ENCODE measurements at places on chromosomes 16 and 17.

GRCh38 chr16:87484487-87485331 lies 8.1 kb downstream of the ZCCHC14 start:
- no peak for DNase-seq

GRCh38 chr16:17273142-17273561 lies 197.6 kb downstream of the XYLT1 start:
- no peak for DNase-seq

DNA sequence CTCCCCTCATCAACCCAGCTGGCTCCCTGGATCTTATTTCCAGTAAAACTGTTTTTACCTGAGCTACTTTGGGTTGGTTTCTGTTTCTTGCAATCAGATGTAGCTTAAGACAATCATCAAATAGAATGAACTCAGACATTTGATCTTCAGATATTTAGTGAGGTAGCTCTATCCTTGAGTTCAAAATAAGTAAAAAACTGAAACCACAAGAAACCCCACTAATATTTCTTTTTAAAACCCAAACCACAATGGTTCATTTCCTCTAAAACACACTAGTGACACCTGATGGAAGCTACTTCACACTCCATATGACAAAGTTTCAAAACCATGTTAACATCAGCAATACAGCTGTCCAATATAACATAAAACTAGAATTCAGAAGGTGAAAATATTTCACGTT lies 37.8 kb downstream of the CACNG1 start:
- no peak for DNase-seq

DNA sequence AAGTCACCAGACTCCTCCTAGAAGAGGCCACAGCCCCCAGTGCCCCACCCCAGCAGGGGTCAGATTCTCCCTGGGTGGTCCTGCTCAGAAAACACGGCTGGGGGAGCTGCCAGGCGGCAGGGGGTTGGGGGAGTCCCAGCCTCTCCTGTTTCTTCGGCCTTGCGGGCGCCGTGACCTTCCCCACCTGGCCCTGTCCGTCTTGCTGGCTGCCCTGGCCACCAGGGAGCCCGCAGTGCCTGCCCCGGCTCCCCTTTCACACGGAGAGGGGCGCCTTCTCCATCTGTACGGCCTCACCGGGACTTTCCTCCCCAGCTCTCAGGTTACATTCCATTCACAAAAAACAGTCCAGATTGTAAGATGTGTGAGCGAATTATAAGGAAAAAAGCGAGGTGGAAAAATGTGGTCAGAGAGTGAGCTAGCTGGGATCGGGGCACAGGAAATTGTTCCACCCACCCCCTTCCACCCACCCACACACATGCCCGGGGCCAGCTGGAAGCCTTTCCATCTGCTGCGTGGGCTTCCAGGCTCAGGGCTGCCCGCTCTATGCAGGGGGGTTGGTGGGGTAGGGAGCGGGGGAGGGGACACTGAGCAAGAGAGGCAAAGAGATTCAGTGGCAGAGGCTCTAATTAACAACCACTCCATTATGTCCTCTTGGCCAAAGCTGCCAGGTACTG lies 14.6 kb upstream of the CIBAR2 start:
- peak; percentile 51 for DNase-seq

DNA sequence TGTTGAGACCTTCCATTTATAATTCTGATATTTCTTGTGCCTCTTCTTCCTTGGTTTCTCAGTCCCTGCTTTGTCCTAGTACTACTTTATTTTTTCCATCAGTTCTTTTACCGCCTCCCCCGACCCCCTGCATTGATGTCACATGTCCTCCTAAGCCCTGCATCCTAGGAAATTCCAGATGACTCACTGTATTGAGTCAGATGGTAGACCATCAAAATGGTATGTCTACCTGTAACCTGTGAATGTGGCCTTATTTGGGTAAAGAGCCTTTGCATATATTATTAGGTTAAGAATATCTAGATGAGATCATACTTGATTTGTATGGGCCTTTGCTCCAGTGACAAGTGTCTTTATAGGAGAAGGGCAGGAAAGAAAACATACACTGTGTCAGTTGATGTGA lies 515.3 kb upstream of the CA10 start:
- DNase-seq = no peak

DNA sequence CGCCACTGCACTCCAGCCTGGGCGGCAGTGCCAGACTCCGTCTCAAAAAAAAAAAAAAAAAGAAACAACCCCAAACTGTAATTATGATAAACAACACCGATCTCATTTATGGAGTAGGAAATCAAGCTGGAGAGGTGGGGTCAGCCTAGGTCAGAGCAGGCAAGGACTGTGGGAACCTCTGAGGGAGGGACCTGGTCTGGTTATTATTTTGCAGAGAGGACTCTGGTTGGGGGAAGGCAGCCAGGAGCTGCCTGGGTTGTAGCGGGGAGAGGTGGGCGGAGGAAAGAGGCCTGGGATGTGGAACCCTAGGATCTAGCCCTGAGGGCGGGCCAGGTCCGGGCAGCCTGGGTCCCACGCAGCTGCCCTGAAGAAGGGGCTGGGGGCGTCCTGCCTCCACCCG lies 10.9 kb upstream of the HS3ST6 start:
- no peak for DNase-seq

GRCh38 chr16:68529931-68530701 lies 9.0 kb upstream of the ZFP90 start:
- peak; percentile 66 for DNase-seq

GRCh38 chr16:56894331-56894917 lies 29.4 kb downstream of the SLC12A3 start:
- DNase-seq = no peak

DNA sequence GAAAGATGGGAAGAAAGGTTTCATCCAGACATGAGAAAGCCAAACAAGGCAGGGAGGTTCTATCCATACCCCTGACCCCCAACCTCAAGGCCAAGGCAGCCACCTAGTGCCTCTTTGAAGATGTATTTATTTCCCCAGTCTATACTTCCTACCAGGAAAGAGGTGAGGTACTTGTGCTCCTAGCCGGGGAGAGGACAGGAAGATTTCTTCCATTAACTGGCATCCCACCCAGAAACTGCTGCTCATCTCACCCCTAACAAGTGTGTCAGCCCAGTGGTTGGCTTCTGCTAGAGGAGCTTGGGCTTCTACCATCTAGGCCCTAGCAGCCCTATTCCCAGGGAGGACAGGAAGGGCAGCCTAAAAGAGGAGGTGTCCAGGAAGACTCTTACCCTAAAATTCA lies 8.9 kb downstream of the COPZ2 start:
- DNase-seq = no peak

DNA sequence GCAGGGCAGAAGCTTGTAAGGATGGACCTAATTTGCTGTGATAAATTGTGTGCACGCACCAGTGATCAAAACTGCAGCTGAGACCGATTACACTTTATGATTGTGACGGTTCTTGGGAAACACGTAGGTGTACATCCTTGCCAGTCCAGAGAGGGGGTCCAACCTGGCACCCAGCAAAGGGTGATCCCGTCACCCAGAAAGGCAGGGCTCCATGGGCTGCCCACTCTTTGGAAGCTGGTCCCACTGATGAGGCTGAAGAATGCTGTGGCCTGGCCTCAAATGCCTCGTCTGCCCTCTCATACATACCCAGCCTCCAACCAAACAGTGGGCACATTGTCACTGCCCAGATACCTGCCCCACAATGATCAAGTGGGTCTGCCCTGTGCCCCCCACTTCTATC lies 132.0 kb downstream of the C16orf78 start:
- no peak for DNase-seq

- DNase-seq = no peak
Measured at GRCh38 chr16:85101956-85102630, 10.2 kb downstream of the CIBAR2 start.

DNA sequence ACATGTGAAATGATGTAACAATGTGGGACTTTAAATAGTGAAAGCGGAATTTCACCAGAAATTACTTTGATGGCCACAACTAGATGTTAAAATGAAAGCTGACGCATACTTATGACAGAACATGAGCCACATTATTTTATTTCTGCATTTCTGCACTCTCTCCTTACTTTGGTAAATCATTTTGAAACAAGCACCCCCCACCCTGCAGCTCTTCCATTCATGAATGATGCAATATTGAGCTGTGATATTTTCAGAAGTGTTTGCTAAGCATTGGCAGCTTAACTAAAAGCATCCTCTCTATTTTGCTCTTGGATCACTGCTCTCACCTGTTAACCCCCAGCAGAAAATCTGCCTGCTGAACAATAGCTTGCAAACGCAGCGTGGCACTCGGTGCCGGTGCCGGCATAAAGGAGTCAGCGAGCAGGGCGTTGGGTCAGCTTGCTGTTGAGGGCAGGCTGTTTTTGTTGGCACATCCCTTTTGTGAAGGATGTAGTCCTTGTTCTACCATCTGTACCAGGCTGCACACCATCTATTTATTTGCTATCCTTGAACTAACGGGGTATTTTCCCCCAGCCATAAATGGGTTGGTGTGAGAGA lies 30.8 kb upstream of the CBLN1 start:
- peak; percentile 1 for DNase-seq

- no peak for DNase-seq
Measured at GRCh38 chr17:57092171-57092570, 7.1 kb downstream of the AKAP1 start.

GRCh38 chr17:71846561-71847110 lies 274.2 kb upstream of the SOX9 start:
- no peak for DNase-seq

DNA sequence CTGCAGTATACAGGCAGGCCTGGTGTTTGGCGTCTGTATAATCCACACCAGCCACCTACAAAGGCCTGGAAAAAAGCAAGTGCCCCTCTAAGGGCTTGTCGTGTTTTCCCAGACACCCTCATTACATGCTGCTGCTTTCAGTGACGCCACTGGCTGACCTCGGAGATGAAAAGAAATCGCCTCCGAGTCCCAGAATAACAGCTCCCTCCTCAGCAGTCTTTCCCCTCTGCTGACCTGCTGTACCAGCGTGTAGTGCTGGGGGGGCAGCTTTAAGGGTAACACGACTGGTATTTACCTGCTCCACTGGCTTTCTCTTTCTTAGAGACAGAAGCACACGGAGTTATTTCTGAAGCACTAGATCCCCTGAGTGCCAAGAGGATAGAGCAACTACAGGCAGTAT lies 296.8 kb downstream of the GRIN2A start:
- peak; percentile 15 for DNase-seq

DNA sequence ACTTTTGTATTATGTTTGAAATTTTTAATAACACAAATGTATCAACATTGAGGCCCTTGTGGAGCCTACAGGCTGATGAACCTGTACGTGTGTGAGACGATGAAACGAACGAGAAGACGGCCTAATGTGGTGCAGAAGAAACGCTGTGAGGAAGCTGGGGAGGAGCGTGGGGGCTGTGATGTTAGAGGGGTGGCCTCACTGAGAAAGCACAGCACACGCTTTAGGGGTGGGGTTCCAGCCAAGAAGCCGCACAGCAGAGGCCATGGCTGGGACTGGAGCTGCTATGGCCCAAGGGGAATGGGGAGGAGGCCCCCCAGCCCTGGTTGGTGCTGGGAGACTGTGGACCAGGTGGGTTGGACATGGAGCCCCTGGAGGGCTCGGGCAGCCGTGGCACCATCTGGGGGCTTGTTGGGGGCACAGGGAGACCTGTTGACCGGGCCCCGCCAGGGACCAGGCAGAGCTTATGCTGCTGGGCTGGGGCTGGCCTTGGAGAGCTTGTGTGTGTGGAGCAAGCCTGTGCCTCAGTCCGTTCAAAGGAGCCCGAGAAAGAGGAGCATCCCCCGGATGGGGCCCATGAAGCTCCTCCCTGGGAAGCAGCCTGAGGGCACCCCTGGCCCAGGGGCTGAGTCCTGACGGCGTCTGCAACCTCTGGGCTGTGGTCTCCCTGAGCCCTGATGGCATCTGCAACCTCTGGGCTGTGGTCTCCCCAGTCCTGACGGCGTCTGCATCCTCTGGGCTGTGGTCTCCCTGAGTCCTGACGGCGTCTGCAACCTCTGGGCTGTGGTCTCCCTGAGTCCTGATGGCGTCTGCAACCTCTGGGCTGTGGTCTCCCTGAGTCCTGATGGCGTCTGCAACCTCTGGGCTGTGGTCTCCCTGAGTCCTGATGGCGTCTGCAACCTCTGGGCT lies 44.7 kb downstream of the METRNL start:
- DNase-seq = no peak

- no peak for DNase-seq
Measured at GRCh38 chr17:57601143-57601735, 143.9 kb downstream of the CCDC182 start.

DNA sequence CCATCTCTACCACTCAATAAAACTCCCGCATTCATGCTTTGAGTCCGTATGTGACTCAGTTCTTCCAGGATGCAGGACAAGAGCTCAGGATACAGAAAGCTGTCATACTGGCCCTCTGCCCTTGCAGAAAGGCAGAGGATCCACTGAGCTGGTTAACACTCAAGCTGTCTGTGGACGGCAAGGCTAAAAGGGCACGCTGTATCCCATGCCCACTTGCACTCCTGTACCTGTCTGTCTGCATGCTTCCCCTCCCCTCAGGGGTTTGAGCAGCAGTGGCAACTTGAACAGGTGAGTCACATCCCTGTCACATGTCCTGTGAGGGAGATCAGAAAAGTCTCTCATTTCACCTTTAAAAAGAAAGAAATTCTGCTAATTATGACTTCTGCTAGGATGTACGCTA lies 293.8 kb downstream of the HS3ST3B1 start:
- no peak for DNase-seq

- DNase-seq = no peak
Measured at GRCh38 chr16:47016700-47017133, 43.2 kb upstream of the DNAJA2 start.

DNA sequence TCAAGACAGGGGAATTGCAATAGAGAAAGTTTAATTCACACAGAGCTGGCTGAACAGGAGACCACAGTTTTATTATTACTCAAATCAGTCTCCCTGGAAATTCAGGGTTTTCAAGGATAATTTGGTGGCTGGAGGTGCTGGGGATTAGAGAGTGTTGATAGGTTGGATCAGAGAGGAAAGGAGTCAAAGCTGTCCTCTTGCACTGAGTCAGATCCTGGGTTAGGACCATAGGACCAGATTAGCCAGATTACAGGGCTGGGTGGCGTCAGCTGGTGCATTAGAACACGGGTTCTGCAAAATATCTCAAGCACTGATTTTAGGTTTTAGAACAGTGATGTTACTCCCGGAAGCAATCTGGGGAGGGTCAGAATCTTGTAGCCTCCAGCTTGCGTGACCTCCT lies 1.8 kb upstream of the NSMCE1 start:
- no peak for DNase-seq

- no peak for DNase-seq
Measured at GRCh38 chr16:20940871-20941635, 40.5 kb downstream of the LYRM1 start.

DNA sequence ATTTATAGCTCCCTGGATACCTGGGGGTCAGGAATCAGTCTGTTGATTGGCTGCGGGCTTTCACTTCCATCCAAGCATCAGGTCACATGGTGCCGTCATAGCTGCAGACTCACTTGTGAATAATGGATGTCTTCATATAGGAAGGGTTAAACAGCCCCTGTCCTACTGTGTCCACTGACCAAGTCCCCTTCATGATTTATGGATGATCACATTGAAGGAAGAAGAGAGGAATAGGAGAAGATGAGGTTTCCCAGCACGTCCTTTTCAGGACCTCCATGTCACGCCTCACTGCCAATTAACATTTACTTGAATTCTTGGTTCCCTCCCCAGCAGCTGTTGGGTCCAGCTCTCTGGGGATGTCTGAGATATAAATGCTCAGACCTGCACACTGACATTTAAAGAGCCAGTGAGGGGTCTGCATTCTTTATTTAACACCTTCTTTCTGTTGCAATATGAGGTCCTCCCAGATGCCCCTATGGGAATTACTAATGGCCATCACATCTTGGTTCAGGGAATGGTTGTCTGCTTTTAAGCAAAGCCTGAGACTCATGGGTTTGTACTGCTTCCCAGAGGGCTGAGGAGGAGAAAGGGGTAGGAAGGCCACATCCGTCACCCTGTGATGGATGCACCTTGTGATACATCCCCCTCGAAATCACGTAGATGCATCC lies 230.6 kb upstream of the HSBP1 start:
- DNase-seq = no peak

- no peak for DNase-seq
Measured at GRCh38 chr17:32516450-32516849, 29.7 kb downstream of the CDK5R1 start.

All from hypothalamus (tissue), 51 donors.